Kidney (tissue), 22 donors: ENCODE measurements at places on chromosomes 13 and 19.

DNA sequence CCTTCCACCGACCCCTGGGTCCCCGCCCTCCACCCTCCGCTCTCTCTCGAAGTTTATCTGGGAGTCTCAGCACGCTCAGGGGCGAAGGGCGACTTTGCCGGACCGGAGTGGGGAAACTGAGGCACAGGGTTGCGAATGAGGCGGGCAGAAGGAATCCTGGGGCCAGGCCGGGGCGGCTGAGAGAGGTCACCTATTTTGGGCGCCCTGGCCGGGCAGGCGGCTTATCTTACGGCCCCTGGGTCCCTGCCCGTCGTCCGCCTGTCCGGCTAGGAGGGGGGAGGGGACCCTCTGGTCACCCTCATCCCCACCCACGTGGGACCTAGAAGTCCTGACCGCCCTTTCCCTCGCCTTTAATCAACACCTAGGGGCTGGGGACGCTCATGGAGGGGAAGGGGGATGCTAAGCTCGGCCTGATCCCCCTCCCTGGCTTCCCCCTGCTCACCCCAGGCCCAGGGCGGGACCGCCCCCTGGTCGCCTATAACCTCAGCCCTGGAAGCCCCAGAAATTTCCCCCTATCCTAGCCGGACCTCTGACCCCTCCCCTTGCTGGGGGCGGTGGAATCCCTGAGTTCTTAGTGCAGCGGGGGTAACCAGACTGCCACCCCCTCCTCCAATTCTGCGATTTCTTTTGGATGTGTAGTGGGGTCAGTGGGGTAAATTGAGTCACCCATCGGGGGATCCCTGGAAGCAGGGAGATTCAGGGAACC lies 556 bp downstream of the TRIP10 start:
- peak overlapping the region; percentile 88 for H3K27ac ChIP-seq
- DNase-seq: peak; percentile 92
- no peaks in the 10 kb centered on the region for H3K27me3 ChIP-seq
- peaks cover 3% of the 10 kb centered on the region for H3K36me3 ChIP-seq
- peak overlapping the region; percentile 52 for H3K4me3 ChIP-seq

DNA sequence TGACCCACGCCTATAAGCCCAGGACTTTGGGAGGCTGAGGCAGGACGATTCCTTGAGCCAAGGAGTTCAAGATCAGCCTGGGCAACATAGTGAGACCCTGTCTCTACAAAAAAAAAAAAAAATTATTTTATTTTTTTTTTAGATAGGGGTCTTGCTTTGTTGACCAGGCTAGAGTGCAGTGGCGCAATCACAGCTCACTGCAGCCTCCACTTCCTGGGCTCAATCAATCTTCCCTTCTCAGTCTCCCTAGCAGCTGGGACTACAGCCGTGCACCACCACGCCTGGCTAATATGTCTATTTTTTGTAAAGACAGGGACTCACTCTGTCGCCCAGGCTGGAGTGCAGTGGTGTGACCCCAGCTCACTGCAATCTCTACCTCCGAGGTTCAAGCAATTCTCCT lies 4.7 kb downstream of the C19orf38 start:
- H3K36me3 ChIP-seq: no peaks in the 10 kb centered on the region
- no peaks in the 10 kb centered on the region for H3K4me1 ChIP-seq
- H3K27ac ChIP-seq: no peak overlapping the region
- no peak overlapping the region for H3K4me3 ChIP-seq
- H3K27me3 ChIP-seq: no peaks in the 10 kb centered on the region
- no peak for DNase-seq

- H3K4me1 ChIP-seq: peaks cover 11% of the 10 kb centered on the region
- DNase-seq: peak; percentile 77
- peak overlapping the region; percentile 82 for H3K27ac ChIP-seq
- H3K36me3 ChIP-seq: no peaks in the 10 kb centered on the region
- no peaks in the 10 kb centered on the region for H3K27me3 ChIP-seq
- H3K4me3 ChIP-seq: peak overlapping the region; percentile 63
Measured at GRCh38 chr13:74288361-74288911, 154.2 kb upstream of the KLF12 start.

GRCh38 chr13:107205318-107206104 lies 637.6 kb upstream of the ARGLU1 start:
- H3K4me3 ChIP-seq: no peak overlapping the region
- H3K27ac ChIP-seq: no peak overlapping the region
- H3K27me3 ChIP-seq: no peaks in the 10 kb centered on the region
- DNase-seq: peak; percentile 79

GRCh38 chr19:46082728-46083050 lies 41.8 kb downstream of the IGFL3 start:
- H3K4me1 ChIP-seq: no peaks in the 10 kb centered on the region
- H3K27me3 ChIP-seq: peaks cover 6% of the 10 kb centered on the region
- no peak overlapping the region for H3K4me3 ChIP-seq
- no peak for DNase-seq
- no peaks in the 10 kb centered on the region for H3K36me3 ChIP-seq

- peaks cover 2% of the 10 kb centered on the region for H3K36me3 ChIP-seq
- DNase-seq: no peak
- H3K27me3 ChIP-seq: no peaks in the 10 kb centered on the region
- no peak overlapping the region for H3K4me3 ChIP-seq
Measured at GRCh38 chr13:100382785-100383184, 205.8 kb downstream of the GGACT start.

DNA sequence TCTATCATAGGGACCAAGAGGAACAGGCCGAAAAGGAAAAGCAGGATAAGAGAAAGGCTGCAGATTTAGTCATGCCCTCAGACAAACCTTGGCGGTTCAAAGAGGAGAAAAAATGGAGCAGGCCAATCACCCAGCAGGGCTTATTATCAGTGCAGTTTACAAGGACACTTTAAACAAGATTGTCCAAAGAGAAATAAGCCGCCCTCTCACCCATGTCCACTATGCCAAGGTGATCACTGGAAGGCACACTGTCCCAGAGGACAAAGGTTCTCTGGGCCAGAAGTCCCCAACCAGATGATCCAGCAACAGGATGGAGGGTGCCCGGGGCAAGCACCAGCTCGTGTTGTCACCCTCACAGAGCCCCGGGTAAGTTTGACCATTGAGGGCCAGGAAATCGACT lies 8.3 kb upstream of the REX1BD start:
- H3K4me1 ChIP-seq: no peaks in the 10 kb centered on the region
- no peaks in the 10 kb centered on the region for H3K27me3 ChIP-seq
- DNase-seq: no peak
- no peak overlapping the region for H3K27ac ChIP-seq
- H3K4me3 ChIP-seq: no peak overlapping the region

- no peak overlapping the region for H3K27ac ChIP-seq
- no peaks in the 10 kb centered on the region for H3K27me3 ChIP-seq
- no peaks in the 10 kb centered on the region for H3K4me1 ChIP-seq
- no peak overlapping the region for H3K4me3 ChIP-seq
- DNase-seq: no peak
- H3K36me3 ChIP-seq: no peaks in the 10 kb centered on the region
Measured at GRCh38 chr13:21823949-21824348, 153.1 kb downstream of the FGF9 start.

GRCh38 chr13:33204130-33204927 lies 81.2 kb downstream of the STARD13 start:
- peak overlapping the region; percentile 64 for H3K27ac ChIP-seq
- peak overlapping the region; percentile 59 for H3K4me3 ChIP-seq
- H3K4me1 ChIP-seq: peaks cover 4% of the 10 kb centered on the region

- no peak within 1 kb of the TSS for H3K27ac ChIP-seq
- peak; percentile 76 for DNase-seq
- H3K4me1 ChIP-seq: peaks cover 10% of the 10 kb centered on the region
- no peaks in the 10 kb centered on the region for H3K36me3 ChIP-seq
- H3K27me3 ChIP-seq: peaks cover 17% of the 10 kb centered on the region
Measured at GRCh38 chr13:36432106-36432544, at the start of gene CCNA1. TSS of gene CCNA1 (plus strand) at chr13:36432495. CDS start at chr13:36433057, 562 bp downstream.

DNA sequence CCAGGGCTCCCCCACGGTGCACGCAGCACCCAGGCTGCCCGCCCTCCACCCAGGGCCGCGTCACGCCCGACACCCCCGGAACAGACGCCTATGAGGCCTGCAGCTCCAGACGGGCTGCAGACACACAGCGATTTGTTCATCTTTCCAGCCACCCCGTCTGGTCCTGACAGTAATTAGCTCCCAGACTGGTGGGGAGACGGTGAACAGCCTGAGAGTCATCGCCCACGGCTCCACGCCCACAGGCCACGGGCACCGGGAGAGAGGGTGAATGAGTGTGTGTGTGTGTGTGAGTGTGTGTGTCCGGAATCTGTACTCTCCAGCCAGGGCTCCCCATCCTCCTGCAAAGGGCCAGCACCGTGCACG lies 18.1 kb downstream of the GADD45B start:
- H3K27ac ChIP-seq: peak overlapping the region; percentile 88
- H3K4me1 ChIP-seq: peaks cover 11% of the 10 kb centered on the region
- H3K27me3 ChIP-seq: peaks cover 4% of the 10 kb centered on the region
- peak overlapping the region; percentile 75 for H3K4me3 ChIP-seq
- no peak for DNase-seq

DNA sequence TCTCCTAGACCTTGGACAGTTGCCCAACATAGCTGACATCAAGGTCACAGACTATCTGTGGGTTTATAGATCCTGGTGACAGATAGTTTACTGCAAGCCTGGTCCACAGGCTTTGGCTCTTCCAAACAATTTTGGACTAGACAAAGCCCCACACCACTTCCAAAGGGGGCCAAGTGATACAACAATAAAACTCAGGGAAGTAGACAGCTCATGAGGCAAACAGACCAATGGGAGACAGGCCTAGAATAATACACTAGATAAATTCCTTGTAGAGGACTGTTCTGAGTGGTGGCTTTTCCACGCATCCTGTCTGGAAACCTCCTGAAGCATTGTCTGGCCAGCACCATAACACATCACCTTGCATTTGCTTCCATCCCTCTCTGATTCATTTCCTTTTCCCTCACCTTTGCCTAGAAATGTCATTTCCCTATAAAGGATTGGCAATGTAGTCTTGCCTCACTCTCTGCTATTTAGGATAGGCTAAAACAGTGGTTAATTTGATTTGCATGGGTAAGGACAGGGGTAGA lies 284.2 kb downstream of the POU4F1 start:
- DNase-seq: no peak
- H3K27me3 ChIP-seq: no peaks in the 10 kb centered on the region
- no peak overlapping the region for H3K4me3 ChIP-seq
- no peaks in the 10 kb centered on the region for H3K36me3 ChIP-seq
- no peak overlapping the region for H3K27ac ChIP-seq

- no peaks in the 10 kb centered on the region for H3K36me3 ChIP-seq
- H3K27ac ChIP-seq: no peak overlapping the region
- H3K4me1 ChIP-seq: no peaks in the 10 kb centered on the region
- no peak overlapping the region for H3K4me3 ChIP-seq
Measured at GRCh38 chr13:111589992-111590391, 269.6 kb downstream of the TEX29 start.

DNA sequence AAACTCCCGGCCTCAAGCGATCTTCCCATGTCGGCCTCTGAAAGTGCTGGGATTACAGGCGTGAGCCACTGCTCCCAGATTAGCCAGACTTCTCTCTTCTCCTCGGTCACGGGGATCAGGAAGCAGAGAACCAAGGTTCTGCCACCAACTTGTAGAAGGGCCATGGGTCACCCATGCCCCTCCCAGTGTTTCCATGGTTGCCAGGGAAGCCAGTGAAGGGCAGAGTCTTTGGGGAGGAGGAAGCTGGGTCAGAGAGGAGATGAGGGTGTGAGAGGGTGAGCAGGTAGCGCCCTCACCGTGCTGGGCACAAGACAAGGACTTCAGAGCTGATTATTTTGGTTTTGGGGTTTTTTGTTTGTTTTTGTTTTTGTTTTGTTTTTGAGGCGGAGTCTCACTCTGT lies 77.1 kb downstream of the GNG7 start:
- H3K27me3 ChIP-seq: no peaks in the 10 kb centered on the region
- no peak overlapping the region for H3K4me3 ChIP-seq
- H3K27ac ChIP-seq: peak overlapping the region; percentile 98
- DNase-seq: no peak

DNA sequence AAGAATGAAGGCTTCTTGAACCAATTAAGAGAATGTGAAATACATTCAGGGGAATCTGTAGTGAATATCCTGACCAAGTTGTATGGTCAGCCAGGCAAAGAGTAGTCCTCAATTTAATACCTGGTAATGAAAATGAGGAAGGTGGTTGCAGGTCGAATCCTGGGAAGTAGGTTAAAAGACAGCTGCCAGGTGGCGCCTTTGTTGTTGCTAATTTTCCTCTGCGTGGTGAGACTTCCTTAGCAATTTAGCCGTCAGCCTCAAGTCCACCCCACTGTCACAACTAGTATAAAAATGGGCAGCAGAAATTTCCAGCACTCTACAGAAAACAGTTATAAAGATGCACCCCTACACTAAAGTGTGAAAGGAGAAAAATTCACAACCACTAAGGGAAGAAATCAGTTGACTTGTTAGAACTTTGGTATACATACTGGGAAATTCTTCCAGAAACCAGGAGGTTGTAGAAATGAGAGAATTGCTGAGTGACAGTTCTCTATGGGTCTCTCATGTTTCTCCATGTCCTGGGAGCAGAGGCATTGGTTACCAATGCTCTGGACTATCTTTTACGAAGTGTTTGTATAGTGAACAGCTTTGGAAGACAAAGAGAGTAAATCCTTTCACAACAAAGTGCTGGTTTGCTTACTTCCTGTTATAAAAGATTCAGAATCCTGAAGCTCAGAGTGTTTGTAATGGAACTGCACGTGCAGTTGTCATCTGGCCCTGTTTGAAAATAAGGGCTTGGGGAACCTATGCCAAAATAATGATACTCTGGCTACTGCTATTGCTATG lies 235.9 kb downstream of the NHLRC3 start:
- no peak overlapping the region for H3K27ac ChIP-seq
- no peak overlapping the region for H3K4me3 ChIP-seq
- no peaks in the 10 kb centered on the region for H3K36me3 ChIP-seq
- no peaks in the 10 kb centered on the region for H3K4me1 ChIP-seq
- peak; percentile 46 for DNase-seq
- no peaks in the 10 kb centered on the region for H3K27me3 ChIP-seq

- peak; percentile 19 for DNase-seq
- H3K27ac ChIP-seq: no peak within 1 kb of the TSS
- H3K4me3 ChIP-seq: peak within 1 kb of the TSS; percentile 6
- H3K27me3 ChIP-seq: peaks cover 22% of the 10 kb centered on the region
- peaks cover 3% of the 10 kb centered on the region for H3K4me1 ChIP-seq
Measured at GRCh38 chr13:25371875-25372283, at the start of gene ATP8A2. TSS of gene ATP8A2 (plus strand) at chr13:25371974. CDS start at chr13:25372213, 239 bp downstream.

GRCh38 chr13:84491952-84492351 lies 609.7 kb upstream of the SLITRK1 start:
- no peaks in the 10 kb centered on the region for H3K4me1 ChIP-seq
- H3K4me3 ChIP-seq: no peak overlapping the region
- H3K36me3 ChIP-seq: no peaks in the 10 kb centered on the region
- H3K27ac ChIP-seq: no peak overlapping the region
- DNase-seq: no peak
